ENCODE measurements at places on chromosomes 5 and 9. TPM values are rescaled to one million over a fixed set of nuclear protein-coding genes. Genes with fewer than 3 reads are reported as not detected.

The TSSK1B gene
- 0.20 TPM for total RNA-seq

The C6 gene
- total RNA-seq: 41.8 TPM

The LURAP1L gene
- 25.2 TPM for total RNA-seq

DNA sequence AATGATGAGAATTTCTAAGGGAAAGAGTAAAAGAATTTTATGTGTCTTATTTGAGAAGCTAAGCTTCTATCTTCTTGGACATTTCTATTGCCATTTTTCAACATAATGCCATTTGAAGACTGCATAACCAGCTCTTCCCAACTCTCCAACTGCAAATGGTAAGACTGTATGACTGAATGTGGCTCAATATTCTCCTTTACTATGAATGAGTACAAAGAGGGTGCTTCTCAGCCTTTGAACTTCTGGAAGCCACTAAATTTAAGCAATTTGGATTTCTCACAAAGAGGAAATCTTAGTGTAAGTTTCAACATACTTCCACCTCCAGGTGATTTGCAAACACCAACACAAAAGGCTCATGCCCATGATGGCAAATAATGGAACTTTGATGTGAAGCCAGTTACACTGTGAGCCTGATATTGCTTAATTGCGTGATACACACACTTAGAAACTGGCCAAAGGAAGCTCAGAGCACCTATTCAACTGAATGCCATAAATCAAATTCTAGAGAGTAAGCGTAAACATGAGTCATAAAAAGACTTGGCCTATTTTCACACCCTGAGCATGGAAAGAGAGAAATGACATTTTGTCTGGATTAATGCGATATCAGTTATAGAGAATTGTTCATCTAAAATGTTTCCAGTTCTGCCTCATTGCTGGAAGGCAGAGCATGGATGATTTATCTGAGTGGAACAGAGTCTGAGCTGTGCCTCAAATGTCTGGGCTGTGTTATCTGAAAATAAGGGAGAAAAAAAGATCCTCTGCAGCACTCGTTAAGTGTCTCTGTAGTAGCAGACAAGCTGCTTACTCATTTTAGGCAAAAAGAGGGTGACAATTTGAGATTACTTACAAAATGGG lies 145.3 kb downstream of the PLK2 start:
- DNase-seq: no peak

DNA sequence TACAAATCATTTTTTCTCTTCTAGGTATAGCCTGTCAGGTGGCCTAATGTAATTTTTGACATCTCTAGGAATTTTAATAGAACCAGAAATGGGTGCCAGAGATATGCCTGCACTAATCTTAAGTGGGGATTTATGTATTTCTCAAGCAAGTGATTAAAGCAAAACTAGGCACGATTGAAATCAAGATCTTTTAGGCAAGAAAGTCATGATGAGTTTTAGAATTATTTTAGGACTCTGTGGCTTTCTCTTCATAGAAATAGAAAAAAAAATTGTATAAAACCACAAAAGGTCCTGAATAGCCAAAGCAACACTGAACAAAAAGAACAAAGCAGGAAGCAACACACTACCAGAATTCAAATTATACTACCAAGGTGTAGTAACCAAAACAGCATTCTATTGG lies 952 bp upstream of the AMACR start:
- no peak for DNase-seq

DNA sequence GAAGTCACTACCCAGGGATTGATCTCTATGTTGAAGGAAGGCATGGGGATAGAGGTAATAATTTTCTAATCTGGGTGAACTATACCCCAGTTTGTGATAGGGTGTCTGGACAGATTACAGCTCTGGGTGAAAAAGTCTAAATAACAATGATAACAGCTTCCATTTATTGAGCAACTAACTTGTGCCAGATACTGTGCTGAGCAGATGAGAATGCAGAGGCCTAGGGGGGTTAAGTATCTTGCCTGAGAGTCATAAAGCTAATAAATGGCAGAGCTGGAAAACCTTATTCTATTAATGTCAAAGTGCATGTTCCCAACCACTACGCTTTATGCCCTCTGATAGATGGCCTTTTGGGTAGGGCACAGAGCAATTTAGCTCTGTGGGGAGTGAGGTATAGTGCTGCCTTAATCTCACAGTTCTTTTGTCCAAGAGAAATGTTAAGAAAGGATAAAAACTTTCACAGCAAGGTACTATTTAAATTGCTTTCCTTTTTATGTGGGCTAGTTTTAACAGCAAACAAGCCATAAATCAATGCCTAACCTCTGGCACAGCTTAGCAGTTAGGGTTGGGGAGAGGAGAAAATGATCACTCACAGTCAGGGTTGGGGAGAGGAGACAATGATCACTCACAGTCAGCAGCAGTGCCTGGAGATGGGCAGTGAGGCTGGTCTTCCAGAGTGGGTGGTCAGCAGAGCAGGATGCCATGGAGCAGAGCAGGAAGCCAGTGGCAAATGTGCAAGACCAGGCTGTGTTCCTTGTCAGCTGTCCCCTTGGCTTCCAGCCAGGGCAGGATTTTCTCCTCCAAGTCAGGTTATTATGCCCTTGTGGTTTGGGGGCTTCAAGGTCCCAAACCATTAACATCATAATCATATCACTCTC lies 187.0 kb downstream of the CARTPT start:
- no peak for DNase-seq

The CREBRF gene
- total RNA-seq: 34.6 TPM

DNA sequence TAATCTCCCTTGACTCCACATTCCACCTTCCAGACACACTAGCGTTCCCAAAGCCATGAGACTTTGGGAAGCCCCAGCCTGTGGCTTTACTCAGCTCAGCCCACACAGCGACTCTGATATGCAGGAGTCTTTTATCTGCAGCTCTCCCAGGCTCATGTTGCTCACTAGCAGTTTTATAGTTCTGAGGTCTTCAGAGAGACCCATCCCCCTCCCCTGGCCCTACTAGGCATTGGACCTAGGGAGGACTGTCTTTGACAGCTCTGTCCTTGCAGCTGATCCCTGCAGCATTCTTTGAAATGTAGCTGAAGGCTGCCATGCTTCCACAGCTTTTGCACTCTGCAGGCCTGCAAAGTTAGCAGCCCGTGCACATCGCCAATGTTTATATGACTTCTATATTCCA lies 19.9 kb upstream of the CYLC2 start:
- DNase-seq: no peak

- DNase-seq: no peak
These were observed 527 bp downstream of the MEF2C start for GRCh38 chr5:88882276-88883038.

The KIF4B gene
- total RNA-seq: not detected

- DNase-seq: no peak
These were observed 418.3 kb downstream of the CDH10 start for GRCh38 chr5:24226479-24226878.

The SLC34A3 gene
- total RNA-seq: 0.49 TPM

DNA sequence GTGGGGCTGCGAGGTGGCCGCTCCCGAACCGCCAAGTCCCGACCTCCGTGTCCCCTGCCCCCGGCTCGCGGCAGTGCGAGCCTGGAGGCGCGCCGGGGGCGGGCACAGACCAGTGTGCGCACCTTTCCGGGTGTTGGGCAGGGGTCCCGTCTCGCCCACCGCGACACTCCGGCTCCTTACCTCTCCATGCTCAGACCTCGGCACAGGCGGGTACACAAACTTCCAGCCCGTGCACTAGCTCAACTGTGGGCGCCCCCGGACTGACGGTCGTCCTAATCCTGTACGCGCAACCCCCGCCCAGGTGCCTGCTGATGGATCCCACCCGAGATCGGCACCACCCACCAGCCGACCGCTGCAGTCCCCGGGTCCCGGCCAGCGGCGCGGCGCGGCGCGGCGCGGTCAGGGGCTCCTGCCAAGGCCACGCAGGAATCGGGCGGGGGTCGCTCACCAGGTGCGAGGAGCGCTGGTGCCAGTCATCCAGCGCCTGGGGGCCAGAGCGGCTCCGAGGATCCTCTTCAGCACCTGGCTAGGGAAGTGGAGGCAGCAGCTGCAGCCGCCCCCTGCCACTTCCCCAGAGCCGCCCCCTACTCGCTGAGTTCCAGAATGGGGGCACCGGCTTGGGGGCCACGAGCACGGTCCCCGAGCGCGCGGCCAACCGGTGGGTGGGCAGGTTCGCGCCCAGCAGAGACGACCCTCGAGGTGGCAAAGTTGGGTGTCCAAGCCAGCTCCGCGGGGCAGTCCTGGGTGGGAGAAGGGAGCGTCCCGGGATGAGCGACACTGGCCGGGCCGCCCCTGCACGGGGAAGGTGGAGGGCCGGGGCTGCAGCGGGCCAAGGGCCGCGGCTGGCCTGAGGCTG lies 511 bp downstream of the SEMA5A start:
- DNase-seq: no peak

The EPB41L4A gene
- total RNA-seq: 61.9 TPM

The GZMA gene
- total RNA-seq: 5.4 TPM

- DNase-seq: no peak
These were observed 71.4 kb downstream of the MED27 start for GRCh38 chr9:132008184-132008803.

GRCh38 chr5:58286741-58287140 lies 173.1 kb downstream of the PLK2 start:
- DNase-seq: no peak

The PTGDS gene
- 481 TPM for total RNA-seq

DNA sequence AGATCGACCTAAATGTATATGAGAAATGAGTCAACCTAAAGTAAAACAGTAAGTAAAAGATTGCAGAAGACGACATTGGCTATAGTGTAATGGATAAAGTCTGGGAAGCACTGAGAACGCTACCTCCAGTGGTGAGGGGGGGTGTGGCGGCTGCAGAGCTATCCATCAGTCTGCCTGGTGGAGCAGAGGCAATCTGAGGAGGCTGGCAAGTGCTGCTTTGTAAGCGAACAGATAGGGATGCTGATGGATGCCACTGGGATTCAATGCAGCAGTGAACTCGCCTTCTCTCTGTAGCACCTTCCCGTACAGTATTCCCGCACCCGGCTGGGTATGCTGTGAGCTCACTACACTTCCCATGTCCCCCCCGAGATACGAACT lies 261.5 kb downstream of the NSG2 start:
- no peak for DNase-seq

- no peak for DNase-seq
These were observed 39.9 kb upstream of the GRIN3A start for GRCh38 chr9:101778332-101778731.

GRCh38 chr9:122016744-122017143 lies 76.4 kb downstream of the TTLL11 start:
- DNase-seq: no peak

The CBY3 gene
- total RNA-seq: not detected

The PCDHGA7 gene
- 4.5 TPM for total RNA-seq

- no peak for DNase-seq
These were observed 105.8 kb upstream of the SPATA31D4 start for GRCh38 chr9:81822301-81822865.

DNA sequence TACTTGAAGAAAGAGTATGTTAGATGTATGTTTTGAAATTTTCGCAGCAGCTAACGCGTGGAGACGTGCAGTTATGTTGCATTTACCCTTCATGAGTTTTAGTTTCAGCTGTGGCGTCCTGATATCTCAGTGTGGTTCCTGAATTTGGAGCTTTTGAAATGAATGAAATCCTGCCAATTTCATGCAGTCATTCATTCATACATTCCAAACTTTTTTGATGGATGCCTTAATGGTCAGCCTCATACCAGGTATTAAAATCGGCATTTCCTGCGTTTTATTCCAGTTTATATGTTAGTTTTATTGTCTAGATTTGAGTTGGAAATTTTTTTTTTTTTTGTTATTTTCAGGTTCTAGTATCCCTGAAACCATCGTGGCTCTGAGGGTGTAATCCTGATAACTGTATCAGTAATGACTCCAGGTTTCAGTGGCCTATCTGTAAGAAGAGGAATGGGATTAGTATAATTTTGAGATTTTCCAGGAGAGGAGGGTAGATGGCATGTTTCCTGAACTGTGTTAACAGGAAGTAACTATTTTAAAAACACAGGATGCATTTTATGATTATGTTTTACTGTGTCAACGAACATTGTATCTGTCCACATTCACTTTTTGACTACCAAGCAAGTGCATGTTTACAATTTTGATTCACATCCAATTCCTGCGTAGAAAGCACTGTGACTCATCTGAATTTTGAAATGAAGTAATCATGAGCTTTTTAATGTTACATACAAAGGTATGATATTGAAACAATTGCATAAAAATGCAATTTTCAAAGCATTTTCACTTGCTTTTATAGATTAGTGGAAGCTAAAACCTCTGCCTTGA lies 1.0 kb downstream of the FOCAD start:
- no peak for DNase-seq

- DNase-seq: no peak
These were observed 51.1 kb upstream of the TNFSF15 start for GRCh38 chr9:114856942-114857315.

DNA sequence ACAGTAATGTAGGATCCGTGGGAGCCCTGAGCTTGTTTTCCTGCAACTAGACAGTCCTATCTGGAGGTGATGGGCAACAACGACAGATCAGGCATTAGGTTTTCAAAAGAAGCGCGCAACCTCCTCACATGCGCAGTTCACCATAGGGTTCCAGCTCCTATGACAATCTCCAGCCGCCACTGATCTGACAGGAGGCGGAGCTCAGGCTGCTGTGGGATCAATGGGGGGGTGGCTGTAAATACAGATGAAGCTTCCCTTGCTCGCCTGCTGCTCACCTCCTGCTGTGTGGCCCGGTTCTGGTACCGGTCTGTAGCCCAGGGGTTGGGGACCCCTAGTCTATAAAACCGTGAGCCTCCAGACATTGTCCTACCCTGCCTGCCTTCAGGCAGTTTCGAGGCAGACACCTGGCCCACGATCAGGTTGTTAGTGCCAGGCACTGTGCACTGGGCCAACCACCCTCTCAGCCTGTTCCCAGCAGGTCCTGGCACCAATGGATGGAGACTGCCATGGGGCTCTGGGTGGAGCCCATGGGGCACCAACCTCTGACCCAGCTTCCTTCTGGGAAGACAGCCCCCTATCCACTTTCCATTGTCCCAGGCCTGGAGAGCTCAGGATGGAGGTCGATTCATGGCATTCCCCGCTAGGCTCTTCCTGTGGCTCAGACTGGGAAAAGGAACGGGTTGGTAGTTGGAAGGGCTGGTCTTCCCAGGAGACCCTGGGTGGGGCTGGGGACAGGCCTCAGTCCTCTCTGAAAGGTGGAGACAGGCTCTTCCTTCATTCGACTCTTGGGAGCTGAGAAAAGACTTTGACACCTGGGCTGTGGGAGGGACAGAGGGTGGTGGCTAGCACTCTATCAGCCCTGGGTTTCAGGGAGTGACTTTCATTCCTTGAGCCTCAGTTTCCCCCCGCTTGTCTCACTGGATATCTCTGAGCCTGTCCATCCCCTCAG lies 1.7 kb downstream of the ENDOG start:
- peak; percentile 67 for DNase-seq

The CA9 gene
- 777 TPM for total RNA-seq

The OBP2B gene
- total RNA-seq: not detected

Data from mucosa of gallbladder (tissue), 1 donor.